ENCODE measurements at places on chromosomes 2 and 18.

DNA sequence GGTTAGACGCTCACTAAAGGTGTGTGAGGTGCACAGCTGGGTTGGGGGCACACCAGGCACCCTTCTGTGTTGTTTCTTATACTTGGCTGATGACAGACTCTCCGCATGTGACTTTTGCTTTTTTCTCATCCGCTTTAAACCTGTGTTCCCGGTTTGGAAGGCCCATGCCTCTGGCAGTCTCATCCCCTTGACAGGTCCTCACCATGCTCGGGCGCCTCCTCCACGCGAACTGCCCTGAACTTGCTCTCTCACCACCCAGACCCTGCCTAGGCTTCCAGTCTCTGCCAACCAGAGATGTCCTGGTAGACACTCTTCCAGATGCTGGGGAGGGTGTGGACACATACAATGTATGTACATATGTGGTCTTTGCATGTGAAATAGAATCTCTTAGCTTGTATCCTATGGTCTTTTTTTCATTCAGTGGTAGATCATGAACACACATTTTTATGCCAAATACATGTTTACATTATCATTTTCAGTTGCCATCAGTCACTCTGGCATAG, 79.8 kb downstream of the LIMS1 start:
- DNase-seq = no peak

DNA sequence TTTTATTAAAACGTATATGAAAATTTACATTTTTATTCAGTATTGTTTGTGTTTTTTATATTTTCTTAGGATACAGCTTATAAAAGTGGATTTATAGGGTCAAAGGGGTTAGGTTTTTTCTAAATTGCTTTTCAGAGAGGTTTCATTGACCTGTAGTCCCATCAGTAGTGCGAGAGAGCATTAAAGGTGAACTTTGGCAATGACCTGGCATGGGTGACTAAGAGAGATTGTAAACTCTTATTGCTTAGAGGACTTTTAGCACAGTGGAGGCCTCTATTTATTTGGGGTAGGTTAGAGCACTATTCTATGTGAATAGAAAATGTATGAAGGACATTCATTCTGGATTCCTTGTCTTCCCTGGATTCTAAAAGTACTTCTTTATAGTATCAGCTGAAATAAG, 16.0 kb upstream of the TNP1 start:
- DNase-seq = no peak

DNA sequence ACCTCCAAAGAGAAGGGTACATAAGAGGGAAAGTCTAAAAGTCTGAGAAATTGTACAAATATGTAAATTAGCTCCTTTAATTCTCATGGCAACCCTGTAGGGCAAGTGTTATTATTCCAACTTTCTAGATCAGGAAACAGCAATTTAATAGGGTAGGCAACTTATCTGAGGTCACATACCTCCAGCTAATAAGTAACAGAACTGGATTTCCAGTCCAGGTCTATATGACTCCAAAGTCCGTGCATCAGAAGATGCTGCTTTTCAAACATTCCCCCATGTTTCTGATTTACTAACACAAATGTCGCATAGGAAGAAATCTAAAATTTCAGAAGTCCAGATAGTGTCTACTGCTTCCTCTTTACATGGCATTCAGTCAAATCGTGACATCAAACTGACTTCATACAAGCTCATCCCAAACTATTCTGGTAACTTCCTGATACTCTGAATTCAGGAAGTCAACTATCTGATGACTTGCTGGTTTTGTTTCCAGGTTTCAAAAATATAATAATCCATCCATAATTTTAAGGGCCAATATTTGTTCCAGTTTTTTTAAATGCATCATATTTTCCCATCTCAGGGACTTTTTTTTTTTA, 419.3 kb upstream of the ACVR2A start:
- DNase-seq = no peak

- DNase-seq = no peak
Observed at GRCh38 chr18:52334896-52335295, 5.1 kb upstream of the DCC start.

DNA sequence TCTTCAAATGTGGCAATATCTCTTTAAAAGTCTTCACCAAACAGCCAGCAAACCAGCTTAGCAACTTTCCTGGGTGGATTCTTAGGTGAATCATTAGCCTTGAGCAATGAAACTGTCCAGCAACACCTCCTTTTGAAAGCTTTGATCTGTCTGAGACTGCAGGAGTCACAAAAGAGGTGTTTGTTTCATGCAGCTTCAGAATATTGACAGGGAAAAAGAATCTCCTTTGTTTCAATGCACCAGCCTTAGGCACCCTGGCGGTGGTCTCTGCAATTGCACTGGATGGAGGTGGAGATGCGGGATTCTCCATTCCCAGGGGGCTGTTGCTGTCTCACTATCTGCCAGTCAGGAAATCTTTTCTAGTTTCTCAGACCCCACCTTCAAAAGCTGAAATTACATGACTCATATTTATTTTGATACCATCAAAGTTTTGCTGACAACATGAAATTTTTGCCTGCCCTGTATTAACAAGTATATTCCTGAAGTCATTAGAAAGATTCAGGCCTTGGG, 76.0 kb upstream of the DSG1 start:
- no peak for DNase-seq

DNA sequence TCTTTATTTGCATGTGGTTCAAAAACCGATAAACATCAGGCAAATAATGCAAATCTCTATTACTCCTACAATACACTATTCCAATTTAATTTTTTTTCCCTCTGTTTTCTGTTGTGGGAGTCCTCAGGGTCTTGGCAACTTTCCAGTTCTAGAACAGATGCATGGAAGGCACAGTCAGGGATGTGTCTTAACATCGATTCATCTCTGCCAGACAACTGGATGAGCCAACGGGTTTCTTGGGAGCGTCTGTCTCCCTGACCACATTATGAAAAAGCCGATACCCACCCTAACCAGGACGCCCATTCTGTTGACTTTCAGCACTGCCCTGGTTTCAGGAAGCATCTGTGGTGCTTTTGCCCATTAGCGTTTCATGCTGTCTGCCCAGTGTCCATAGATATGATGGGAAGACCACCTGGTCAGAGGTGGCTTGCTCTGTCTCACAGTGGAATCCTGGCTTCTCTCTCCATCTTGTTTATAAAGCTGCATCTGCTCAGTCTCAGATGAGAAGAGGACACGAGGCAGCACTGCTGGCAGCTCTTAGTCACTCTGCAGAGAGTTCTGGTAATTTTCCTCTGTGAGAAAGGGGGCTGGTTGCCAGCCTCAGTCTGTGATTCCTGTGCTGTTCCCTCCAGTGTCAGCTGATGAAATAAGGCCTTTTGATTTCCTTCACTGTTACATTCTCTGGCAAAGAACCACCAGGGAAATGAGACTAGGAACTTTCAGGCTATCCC, 57.9 kb upstream of the KCNE4 start:
- no peak for DNase-seq

DNA sequence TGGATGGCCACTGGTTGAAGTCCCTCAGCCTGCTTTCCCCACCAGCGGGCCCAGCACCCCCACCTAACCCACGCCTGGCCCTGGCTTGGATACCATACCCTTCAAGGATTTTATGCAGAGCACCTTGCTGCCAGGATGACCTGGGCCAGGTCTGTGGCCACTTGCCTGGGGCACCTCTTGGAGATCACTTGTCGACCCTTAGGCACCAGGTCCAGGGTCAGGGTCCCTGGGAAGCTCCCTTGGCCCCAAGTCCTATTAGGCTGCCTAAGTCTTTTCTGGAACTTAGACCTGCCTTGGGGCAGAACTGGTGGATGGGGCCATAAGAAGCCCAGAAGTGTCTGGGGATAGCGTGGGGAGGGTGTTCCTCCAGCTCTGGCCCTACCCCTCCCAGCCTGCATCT, 39.1 kb downstream of the FOSL2 start:
- DNase-seq = no peak

DNA sequence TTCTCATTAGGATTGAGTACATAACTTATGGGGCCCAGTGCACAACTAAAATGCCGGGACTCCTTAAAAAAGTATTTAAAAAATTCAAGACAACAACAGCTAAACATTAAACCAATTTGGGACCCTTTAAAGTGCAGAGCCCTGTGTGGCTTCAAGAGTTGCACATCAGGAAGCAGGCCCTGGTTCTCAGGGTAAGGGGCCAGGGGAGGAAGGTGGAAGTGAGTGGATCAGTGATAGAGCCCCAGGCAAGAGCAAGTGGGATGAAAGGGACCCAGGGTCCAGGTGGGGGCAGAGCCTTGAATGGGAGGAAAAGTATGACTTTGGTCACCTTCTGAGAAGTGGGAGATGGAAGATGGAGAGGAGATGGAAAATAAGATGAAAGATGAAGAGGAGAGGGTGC, 2.3 kb upstream of the FHOD3 start:
- no peak for DNase-seq

DNA sequence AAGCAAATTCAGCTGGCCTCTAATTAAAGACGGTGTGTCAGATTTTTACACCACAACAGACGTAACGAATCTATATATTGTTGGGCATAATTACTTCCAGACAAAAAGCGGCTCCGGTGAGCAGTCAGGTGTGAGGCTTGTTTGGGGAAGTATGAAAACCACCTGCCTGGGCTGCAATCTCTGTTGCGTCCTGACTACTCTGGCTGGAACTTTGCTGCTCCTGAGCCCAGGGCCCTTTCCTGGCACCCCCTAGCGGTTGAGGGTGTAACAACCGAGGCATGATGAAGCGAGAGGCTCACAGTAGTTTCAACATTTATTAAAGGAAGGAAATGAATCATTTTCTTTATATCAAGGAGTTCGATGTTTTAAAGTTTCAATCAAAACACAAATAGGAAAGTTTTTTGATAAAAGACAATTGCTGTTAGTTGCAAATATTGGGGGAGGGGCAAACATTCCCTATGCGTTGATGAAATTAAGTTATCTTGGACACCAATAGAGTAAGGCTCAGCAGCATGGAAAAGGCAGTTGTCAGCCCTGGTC, 10.6 kb upstream of the ITGB6 start:
- DNase-seq = peak; percentile 38

DNA sequence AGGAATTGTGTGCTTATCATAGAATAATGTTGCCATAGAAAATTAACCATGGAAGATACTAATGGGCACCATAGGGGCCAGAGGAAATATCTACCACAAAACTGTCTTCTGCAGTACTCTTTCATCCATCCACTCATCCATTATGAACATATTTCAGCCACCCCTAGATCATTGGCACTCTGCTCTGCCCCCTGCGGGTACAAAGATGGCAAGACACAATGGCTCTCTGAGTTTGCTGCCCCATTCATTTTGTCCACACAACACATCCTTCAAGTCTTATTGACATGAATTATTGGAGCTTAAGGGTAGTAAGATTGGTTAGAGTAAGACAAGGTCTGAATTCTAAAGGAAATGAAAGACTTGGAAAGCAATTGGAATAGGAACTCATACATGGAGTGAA, 1224.7 kb upstream of the CELF4 start:
- no peak for DNase-seq

DNA sequence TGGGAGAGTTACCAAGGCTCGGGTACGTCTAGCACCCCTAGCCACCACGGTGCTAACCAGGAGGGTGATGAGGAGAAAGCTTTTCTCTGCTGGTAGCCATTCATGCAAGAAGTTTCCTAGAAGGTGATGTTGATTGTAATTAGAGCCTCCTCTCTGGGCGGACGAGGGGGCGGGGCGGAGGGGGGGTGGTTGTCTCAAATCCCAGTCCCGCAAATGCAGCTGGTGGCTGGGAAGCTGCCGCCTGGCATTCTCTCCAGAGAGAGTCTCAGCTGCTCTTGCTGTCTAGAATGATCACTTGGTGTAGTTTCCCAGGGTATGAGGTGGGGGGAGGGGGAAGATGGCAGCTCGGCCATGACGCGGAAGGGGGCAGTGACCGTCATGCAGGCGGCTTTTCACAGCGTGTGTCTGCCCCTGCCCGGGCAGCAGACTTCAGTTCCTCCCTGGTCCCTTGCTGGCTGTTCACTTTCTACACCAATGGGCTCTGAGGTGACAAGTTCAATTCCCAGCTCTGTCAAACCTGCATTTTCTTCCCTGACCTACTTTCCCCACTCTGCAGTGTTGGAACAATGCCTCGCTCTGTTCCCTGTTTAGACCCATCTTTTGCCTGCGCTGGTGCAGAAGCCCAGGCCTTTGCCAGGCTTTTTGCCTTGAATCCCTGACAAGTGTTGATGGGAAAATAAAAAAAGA, 61.5 kb upstream of the KLF7 start:
- DNase-seq = no peak

All from stimulated activated CD8-positive, alpha-beta memory T cell treated with anti-CD3 and anti-CD28 coated beads, Interleukin-15, amount 100 ng/mL, for 4 hours (primary cell).